Activated CD4-positive, alpha-beta T cell treated with anti-CD3 and anti-CD28 coated beads, Interleukin-2, amount 10 ng/mL, durations not matched to agents 7 days and 5 days (primary cell): ENCODE measurements at places on chromosomes 3 and 15.

DNA sequence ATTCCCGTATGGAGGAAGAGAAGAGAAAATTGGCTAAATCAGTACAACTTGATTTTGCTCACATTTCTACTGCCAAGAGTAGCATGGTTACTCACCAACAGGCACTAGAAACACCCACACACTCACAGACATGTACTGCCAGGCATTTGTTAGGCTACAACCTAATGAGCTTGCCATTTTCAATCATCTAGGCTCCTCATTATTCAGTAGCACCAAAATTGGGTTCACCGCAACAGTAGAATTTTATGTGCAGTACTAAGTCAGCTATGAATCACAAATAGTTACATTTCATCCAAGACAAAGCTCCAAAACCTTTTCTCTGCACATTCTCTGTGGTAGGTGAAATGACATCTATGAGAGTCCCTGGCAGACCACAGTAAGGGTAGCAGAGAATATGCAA is 15.0 kb upstream of the THUMPD3 start:
- no peak overlapping the region for H3K4me3 ChIP-seq
- no peak for DNase-seq
- peaks cover under 1% of the 10 kb centered on the region for H3K4me1 ChIP-seq
- no peak overlapping the region for H3K27ac ChIP-seq
- no peaks in the 10 kb centered on the region for H3K27me3 ChIP-seq
- no peaks in the 10 kb centered on the region for H3K36me3 ChIP-seq

- no peak overlapping the region for H3K27ac ChIP-seq
- H3K36me3 ChIP-seq = no peaks in the 10 kb centered on the region
- DNase-seq = no peak
- no peaks in the 10 kb centered on the region for H3K27me3 ChIP-seq
- H3K4me1 ChIP-seq = no peaks in the 10 kb centered on the region
These were observed 195.6 kb downstream of the UBE3A start for GRCh38 chr15:25242957-25243799.

GRCh38 chr15:60406513-60407414 is 9.0 kb upstream of the ANXA2 start:
- H3K4me1 ChIP-seq = peaks cover 26% of the 10 kb centered on the region
- H3K27ac ChIP-seq = no peak overlapping the region
- H3K36me3 ChIP-seq = peaks cover 7% of the 10 kb centered on the region
- H3K27me3 ChIP-seq = peaks cover 6% of the 10 kb centered on the region

DNA sequence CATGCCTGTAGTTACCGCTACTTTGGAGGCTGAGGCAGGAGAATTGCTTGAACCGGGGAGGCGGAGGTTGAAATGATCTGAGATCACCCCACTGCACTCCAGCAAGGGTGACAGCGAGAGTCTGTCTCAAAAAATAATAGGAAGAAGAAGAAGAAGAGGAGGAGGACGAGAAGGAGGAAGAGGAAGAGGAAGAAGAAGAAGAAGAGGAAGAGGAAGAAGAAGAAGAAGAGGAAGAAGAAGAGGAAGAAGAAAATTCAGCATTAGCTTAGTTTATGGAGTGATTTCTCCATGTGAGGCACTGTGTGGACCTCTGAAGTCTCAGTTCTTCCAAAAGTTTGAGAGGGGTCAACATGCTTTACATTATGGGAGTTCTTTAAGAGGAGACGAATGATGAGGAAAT is 17.4 kb upstream of the MEGF11 start:
- no peak overlapping the region for H3K27ac ChIP-seq
- H3K4me1 ChIP-seq = peaks cover 2% of the 10 kb centered on the region
- H3K4me3 ChIP-seq = no peak overlapping the region
- peaks cover 14% of the 10 kb centered on the region for H3K27me3 ChIP-seq

DNA sequence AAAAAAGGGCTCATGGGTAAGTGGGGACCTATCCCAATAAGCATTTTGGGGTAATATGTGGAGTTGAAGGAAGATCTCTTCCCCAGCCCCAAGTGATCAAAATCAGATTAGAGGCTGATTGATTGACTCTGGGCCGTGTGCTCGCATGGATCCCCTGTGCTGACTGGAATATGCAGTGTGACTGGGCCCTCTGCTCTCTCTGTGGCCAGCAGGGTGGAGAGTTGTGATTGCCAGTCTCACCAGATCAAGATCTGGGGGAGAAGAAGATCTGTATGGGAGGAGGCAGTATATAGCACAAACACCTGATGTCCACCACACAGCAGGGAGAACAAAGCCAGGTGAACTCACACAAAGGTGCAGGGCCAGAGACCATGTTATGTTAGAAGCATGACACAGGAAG is 8.8 kb downstream of the NUDT16 start:
- H3K4me1 ChIP-seq = peaks cover 15% of the 10 kb centered on the region
- H3K36me3 ChIP-seq = peaks cover 5% of the 10 kb centered on the region
- peaks cover 1% of the 10 kb centered on the region for H3K27me3 ChIP-seq
- H3K27ac ChIP-seq = no peak overlapping the region
- no peak overlapping the region for H3K4me3 ChIP-seq
- no peak for DNase-seq

- no peak for DNase-seq
- H3K27ac ChIP-seq = peak overlapping the region; percentile 25
- H3K27me3 ChIP-seq = no peaks in the 10 kb centered on the region
- no peak overlapping the region for H3K4me3 ChIP-seq
- H3K4me1 ChIP-seq = peaks cover 71% of the 10 kb centered on the region
- H3K36me3 ChIP-seq = peaks cover 78% of the 10 kb centered on the region
These were observed 121.1 kb downstream of the CBLB start for GRCh38 chr3:105747696-105748095.

GRCh38 chr15:62079594-62079993 is 12.8 kb downstream of the C2CD4A start:
- peaks cover 2% of the 10 kb centered on the region for H3K36me3 ChIP-seq
- H3K4me1 ChIP-seq = no peaks in the 10 kb centered on the region
- no peak overlapping the region for H3K27ac ChIP-seq
- DNase-seq = no peak
- H3K27me3 ChIP-seq = peaks cover 6% of the 10 kb centered on the region

- H3K36me3 ChIP-seq = peaks cover 18% of the 10 kb centered on the region
- peak; percentile 86 for DNase-seq
- peak overlapping the region; percentile 65 for H3K4me3 ChIP-seq
- H3K27me3 ChIP-seq = no peaks in the 10 kb centered on the region
- peaks cover 57% of the 10 kb centered on the region for H3K4me1 ChIP-seq
- peak overlapping the region; percentile 92 for H3K27ac ChIP-seq
These were observed 59.7 kb downstream of the RAP2B start for GRCh38 chr3:153221748-153222162.

- H3K4me3 ChIP-seq = no peak overlapping the region
- no peaks in the 10 kb centered on the region for H3K4me1 ChIP-seq
- H3K27ac ChIP-seq = no peak overlapping the region
- peaks cover 1% of the 10 kb centered on the region for H3K36me3 ChIP-seq
- peaks cover 5% of the 10 kb centered on the region for H3K27me3 ChIP-seq
- DNase-seq = no peak
These were observed 32.2 kb upstream of the SLC28A1 start for GRCh38 chr15:84852212-84852611.

DNA sequence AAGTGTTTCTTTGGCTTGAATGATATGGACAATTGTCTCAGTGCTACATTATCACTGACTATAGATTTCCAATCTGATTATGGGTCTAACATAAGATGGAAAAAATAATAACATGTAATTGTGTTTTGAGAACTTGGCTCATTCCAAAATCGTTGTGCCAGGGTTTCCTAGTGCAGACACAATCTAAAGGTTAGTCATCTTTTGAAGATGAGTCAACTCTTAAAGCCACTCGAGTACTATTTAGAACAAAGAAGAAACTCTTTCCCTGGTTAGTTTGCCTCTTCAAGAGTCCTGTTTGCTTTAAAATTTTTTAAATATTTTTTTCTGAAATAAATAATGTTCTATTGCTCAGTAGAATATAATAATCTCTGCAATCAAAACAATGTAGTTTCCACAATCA is 301.0 kb downstream of the CADM2 start:
- no peaks in the 10 kb centered on the region for H3K36me3 ChIP-seq
- no peak overlapping the region for H3K4me3 ChIP-seq
- H3K27me3 ChIP-seq = no peaks in the 10 kb centered on the region
- DNase-seq = no peak
- no peak overlapping the region for H3K27ac ChIP-seq

DNA sequence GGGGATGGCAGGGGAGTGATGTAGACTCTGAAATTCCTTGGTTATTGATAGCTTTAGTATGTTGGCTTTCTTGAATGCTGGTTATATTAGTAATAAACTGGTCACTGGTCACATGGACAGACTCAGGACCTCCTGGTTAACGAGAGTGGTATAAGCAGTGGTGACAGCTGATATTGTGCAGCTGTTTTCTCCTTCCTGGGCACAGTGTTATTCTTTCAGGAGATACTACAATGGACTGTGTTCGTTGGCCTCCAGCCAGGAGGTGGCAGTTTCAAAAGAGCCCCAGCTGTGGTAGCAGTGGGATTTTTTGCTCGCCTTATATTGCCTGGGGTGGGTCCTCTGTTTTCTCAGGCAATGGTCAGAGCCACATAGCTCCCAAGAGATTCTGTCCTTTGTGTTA is 181.6 kb upstream of the RBMS3 start:
- no peaks in the 10 kb centered on the region for H3K36me3 ChIP-seq
- H3K4me1 ChIP-seq = no peaks in the 10 kb centered on the region
- no peak overlapping the region for H3K27ac ChIP-seq
- DNase-seq = no peak

- peak; percentile 26 for DNase-seq
- no peak within 1 kb of the TSS for H3K4me3 ChIP-seq
- peaks cover 9% of the 10 kb centered on the region for H3K4me1 ChIP-seq
- H3K27me3 ChIP-seq = peaks cover 2% of the 10 kb centered on the region
These were observed at the start of gene DNAH12 for GRCh38 chr3:57544181-57545125. Gene DNAH12, minus strand, starts transcription at chr3:57544344. Its CDS starts 1,474 bp downstream, at chr3:57542870.

- no peaks in the 10 kb centered on the region for H3K36me3 ChIP-seq
- no peaks in the 10 kb centered on the region for H3K4me1 ChIP-seq
- no peak overlapping the region for H3K4me3 ChIP-seq
These were observed 1006.8 kb upstream of the SEMA6D start for GRCh38 chr15:46710401-46710960.

DNA sequence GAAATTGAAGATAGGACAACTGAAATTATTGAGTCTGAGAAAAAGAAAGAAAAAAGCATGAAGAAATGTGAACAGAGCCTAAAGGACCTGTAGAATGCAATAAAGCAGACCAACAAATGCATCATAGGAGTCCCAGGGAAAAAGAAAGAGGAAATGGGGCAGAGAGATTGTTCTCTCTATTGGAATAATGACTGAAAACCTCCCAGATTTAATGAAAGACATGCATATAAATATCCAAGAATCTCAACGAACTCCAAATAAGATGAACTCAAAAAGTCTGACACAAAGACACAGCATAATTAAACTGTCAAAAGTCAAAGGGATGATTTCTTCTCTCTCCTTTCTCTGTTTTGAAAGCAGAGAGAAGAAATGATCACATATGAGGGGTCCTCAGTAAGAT is 124.7 kb downstream of the MEX3B start:
- H3K27me3 ChIP-seq = no peaks in the 10 kb centered on the region
- no peak overlapping the region for H3K4me3 ChIP-seq
- no peaks in the 10 kb centered on the region for H3K4me1 ChIP-seq
- H3K27ac ChIP-seq = no peak overlapping the region

DNA sequence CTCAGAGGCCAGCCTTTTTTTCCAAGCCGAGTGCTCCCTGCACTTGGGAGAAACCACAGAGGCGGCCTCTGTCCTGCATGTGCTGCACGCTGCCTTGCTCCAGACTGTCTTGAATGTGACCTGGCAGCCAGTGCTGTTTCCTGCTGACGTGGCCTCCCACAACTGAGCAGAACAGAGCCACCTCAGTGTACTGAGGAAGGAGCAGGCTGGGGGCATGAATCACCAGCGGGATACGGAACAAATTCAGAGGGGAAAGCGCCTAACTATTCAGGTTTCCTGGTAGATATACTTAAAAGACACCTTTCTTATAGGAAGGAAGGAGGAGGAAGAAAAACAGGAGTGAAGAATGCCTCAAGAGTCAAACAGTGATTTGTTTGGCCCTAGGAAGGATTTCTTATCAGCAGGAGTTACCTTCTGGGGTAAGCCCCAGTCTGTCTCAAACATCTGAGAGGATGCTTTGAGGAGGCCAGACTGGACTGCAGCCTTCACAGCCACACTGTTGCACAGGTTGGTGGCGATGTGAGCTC is 114.0 kb downstream of the FNDC3B start:
- no peak overlapping the region for H3K27ac ChIP-seq
- no peak overlapping the region for H3K4me3 ChIP-seq
- DNase-seq = peak; percentile 43

DNA sequence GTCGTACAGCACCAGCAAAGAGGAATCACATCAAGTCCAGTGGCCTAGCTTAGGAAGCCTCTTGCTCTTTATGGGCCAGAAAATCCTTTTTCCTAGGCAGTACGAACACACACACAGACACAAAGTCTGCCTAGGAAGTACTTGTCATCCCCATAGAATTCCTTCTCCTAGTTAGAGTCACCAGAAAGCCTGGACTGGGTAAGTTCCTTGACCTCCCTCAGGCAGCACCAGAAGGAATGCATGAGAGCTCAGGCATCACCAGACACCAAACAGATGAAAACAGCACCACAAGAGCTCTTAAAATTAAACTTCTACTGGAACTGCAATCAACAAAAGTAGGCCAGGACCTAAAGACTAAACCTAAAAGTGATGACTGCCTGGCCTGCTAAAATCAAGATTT is 192.9 kb upstream of the CCDC54 start:
- no peaks in the 10 kb centered on the region for H3K36me3 ChIP-seq
- no peak overlapping the region for H3K4me3 ChIP-seq
- H3K27me3 ChIP-seq = peaks cover 1% of the 10 kb centered on the region
- no peaks in the 10 kb centered on the region for H3K4me1 ChIP-seq
- DNase-seq = no peak

GRCh38 chr3:13072600-13073325 is 466 bp downstream of the IQSEC1 start:
- H3K4me3 ChIP-seq = peak overlapping the region; percentile 77
- peaks cover 4% of the 10 kb centered on the region for H3K36me3 ChIP-seq
- peaks cover 39% of the 10 kb centered on the region for H3K27me3 ChIP-seq
- DNase-seq = no peak
